ENCODE measurements at places on chromosomes 13 and 19.

- H3K27me3 ChIP-seq, result peaks cover 29% of the 10 kb centered on the region
- DNase-seq, result no peak
- no peak overlapping the region for H3K27ac ChIP-seq
- no peaks in the 10 kb centered on the region for H3K36me3 ChIP-seq
Measured at GRCh38 chr13:25178070-25178469, 6.0 kb upstream of the AMER2 start.

DNA sequence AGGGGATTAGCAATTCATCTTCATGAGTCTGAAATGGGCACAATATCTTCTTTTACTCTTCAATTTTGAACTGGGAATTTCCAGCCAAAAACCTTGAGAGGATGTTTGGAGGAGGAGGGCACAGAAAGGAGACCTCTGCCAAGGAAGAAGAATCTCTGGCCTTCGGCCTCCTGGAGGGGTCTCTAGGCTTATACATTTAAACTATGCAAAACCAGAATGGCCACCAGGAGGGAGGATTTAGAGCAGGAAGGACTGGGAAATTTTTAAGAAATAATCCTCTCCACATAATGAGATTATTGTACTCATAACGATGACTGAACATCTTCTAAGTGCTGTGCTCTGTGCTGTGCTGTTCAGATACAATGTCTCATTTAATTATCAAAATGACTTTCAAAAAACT lies 325.9 kb downstream of the NDFIP2 start:
- no peak overlapping the region for H3K4me3 ChIP-seq
- peaks cover 19% of the 10 kb centered on the region for H3K4me1 ChIP-seq
- no peak overlapping the region for H3K27ac ChIP-seq
- H3K27me3 ChIP-seq, result no peaks in the 10 kb centered on the region
- no peak for DNase-seq

- no peak overlapping the region for H3K27ac ChIP-seq
- no peak for DNase-seq
- peaks cover 78% of the 10 kb centered on the region for H3K36me3 ChIP-seq
- H3K4me3 ChIP-seq, result no peak overlapping the region
- H3K27me3 ChIP-seq, result no peaks in the 10 kb centered on the region
- no peaks in the 10 kb centered on the region for H3K4me1 ChIP-seq
Measured at GRCh38 chr13:45402641-45403040, 15.5 kb downstream of the SLC25A30 start.

GRCh38 chr19:41263042-41263849 lies 926 bp upstream of the HNRNPUL1 start:
- H3K36me3 ChIP-seq, result peaks cover 37% of the 10 kb centered on the region
- H3K27ac ChIP-seq, result peak overlapping the region; percentile 99
- peak overlapping the region; percentile 96 for H3K4me3 ChIP-seq

- H3K27ac ChIP-seq, result no peak overlapping the region
- H3K36me3 ChIP-seq, result no peaks in the 10 kb centered on the region
- H3K4me1 ChIP-seq, result peaks cover 12% of the 10 kb centered on the region
- no peak for DNase-seq
Measured at GRCh38 chr19:19544257-19544953, 6.3 kb downstream of the CILP2 start.

GRCh38 chr13:110784704-110785103 lies 71.2 kb downstream of the ING1 start:
- no peaks in the 10 kb centered on the region for H3K4me1 ChIP-seq
- no peak for DNase-seq
- no peak overlapping the region for H3K4me3 ChIP-seq
- no peak overlapping the region for H3K27ac ChIP-seq

DNA sequence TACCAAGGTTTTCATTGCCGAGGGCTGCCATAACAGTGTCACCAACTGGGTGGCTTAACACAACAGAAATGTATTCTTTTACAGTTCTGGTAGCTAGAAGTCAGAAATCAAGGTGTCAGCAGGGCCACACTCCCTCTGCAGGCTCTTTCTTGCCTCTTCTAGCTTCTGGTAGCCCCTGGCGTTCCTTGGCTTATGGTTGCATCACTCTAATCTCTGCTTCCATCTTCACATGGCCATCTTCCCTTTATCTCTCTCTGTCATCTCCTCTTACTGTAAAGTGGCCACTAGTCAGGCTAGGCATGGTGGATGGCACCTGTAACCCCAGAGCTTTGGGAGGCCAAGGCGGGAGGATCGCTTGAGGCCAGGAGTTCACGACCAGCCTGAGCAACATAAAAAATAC lies 38.0 kb upstream of the MRI1 start:
- H3K4me1 ChIP-seq, result peaks cover 18% of the 10 kb centered on the region
- DNase-seq, result no peak
- no peaks in the 10 kb centered on the region for H3K27me3 ChIP-seq
- no peaks in the 10 kb centered on the region for H3K36me3 ChIP-seq
- H3K27ac ChIP-seq, result no peak overlapping the region
- H3K4me3 ChIP-seq, result no peak overlapping the region

- no peaks in the 10 kb centered on the region for H3K36me3 ChIP-seq
- H3K27ac ChIP-seq, result no peak overlapping the region
- H3K4me1 ChIP-seq, result no peaks in the 10 kb centered on the region
- H3K27me3 ChIP-seq, result no peaks in the 10 kb centered on the region
- no peak for DNase-seq
Measured at GRCh38 chr13:37361608-37362007, 237.0 kb downstream of the POSTN start.

DNA sequence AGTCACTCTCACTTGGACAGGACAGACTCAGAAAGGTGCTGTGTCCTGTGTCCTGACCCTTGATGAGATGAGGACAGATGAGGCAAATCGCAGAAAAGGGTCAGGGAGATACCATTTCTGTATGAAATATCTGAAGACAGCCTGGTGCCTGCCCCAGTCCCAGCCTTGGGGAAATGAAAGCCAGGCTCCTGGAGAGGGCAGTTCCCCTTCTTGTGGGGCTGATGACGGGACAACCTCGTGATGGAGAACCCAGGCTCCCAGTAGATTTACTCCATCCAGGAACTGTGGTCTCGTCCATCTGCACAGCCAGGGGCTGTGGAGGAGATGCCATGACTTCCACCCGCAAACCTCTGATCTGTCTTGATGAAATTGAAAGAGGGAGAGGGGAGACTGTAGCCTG lies 13.8 kb downstream of the LILRB1 start:
- H3K27me3 ChIP-seq, result no peaks in the 10 kb centered on the region
- H3K4me1 ChIP-seq, result peaks cover 14% of the 10 kb centered on the region
- H3K4me3 ChIP-seq, result no peak overlapping the region
- H3K36me3 ChIP-seq, result no peaks in the 10 kb centered on the region

DNA sequence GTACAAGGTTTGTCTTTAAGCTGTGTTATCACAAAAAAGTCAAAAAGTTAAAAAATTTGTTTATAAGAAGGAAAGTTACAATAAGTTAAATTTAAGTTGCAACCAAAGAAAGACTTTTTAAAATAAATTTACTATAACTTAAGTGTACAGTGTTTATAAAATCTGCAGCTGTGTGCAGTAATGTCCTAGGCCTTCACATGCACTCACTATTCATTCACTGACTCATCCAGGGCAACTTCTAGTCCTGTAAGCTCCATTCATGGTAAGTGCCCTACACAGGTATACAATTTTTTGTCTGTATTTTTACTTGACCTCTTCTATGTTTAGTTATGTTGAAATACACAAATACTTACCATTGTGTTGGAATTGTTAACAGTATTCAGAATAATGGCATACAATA lies 667.9 kb upstream of the SLITRK5 start:
- no peak overlapping the region for H3K4me3 ChIP-seq
- DNase-seq, result no peak
- H3K27ac ChIP-seq, result no peak overlapping the region
- H3K27me3 ChIP-seq, result no peaks in the 10 kb centered on the region
- no peaks in the 10 kb centered on the region for H3K4me1 ChIP-seq

DNA sequence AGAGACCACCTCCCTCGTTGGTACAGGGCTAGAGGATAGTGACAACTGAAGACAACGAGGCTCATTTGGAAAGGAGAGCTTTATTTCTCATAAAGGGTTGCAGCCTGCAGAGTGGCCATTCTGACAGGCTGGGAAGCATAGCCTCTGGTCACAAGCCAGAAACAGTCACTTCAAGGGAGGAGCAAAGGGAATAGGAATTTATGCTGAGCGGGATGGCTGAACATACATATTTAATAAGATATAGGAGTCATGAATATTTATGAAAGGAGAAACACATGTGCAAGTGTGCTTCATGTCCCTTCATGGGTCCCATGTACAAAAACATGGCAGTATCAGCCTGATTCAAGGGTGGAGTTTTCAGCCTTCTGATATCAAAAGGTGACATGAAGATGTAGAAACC lies 27.1 kb upstream of the URI1 start:
- no peak overlapping the region for H3K4me3 ChIP-seq
- H3K27me3 ChIP-seq, result peaks cover 7% of the 10 kb centered on the region
- no peaks in the 10 kb centered on the region for H3K4me1 ChIP-seq
- H3K27ac ChIP-seq, result no peak overlapping the region

DNA sequence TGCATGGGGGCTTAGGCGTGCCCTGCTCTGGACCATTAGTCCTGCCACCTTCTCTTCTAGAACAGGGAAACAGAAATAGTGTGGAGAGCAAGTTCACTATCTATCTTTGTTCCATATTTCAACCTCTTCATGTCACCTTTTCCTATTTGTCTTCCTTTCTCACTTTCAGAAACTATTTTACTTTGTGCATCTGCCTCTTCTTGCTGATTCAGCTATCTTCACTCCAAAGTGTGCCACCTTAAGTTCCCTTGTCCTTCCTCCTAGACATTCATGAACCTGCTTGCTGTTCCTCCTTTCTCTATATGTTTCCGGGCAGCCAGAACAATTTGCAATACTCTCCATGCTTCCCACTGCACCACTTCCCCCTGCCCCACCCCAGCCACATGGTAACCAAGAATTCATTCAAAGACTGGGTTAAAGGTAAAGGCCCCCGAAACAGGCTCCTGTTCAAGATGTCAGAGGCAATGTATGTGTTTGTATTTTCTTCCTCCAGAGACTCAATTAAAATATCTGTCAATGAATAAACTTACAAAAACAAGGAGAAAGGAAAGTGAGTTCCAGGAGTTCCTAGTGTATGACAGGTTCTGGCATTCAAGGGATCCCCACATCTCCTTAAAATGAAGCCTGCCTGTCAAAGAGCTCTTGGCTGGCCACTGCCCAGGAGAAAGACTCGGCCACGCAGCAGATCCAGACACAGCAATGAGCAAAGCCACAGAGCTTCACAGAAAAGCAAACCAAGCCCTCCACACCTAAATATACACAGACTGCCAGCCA lies 268.1 kb downstream of the DNAJC15 start:
- no peak for DNase-seq
- H3K27ac ChIP-seq, result no peak overlapping the region
- no peaks in the 10 kb centered on the region for H3K4me1 ChIP-seq
- no peak overlapping the region for H3K4me3 ChIP-seq

DNA sequence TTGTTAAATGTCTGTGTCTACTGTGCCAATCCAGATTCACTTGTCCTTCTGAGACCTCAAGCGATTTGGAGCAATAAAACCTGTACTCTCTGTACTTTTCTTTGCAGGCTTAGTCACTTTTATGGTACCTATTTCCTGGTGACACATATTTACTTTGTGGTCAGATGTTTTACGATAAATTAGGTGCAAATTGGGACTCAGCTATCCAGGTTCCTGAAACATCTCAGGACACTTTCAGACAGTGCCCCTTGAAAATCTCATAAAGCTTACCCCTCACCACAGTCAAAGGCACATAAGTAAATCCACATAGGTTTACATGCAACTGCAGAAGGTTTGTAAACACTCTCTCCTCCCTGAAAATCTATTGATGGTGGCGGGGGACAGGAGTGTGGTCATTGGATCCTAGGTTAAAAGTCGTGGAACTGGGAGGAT lies 438.8 kb downstream of the EFNB2 start:
- H3K27me3 ChIP-seq, result no peaks in the 10 kb centered on the region
- no peak for DNase-seq
- H3K27ac ChIP-seq, result no peak overlapping the region
- H3K36me3 ChIP-seq, result no peaks in the 10 kb centered on the region

- H3K36me3 ChIP-seq, result no peaks in the 10 kb centered on the region
- H3K4me3 ChIP-seq, result no peak overlapping the region
- DNase-seq, result no peak
- H3K4me1 ChIP-seq, result no peaks in the 10 kb centered on the region
Measured at GRCh38 chr13:93318534-93319254, 92.1 kb downstream of the GPC6 start.

GRCh38 chr13:67651908-67652465 lies 421.9 kb upstream of the PCDH9 start:
- no peak for DNase-seq
- H3K27me3 ChIP-seq, result no peaks in the 10 kb centered on the region
- H3K36me3 ChIP-seq, result no peaks in the 10 kb centered on the region
- H3K27ac ChIP-seq, result no peak overlapping the region

GRCh38 chr13:97654236-97654635 lies 220.3 kb downstream of the RAP2A start:
- H3K27ac ChIP-seq, result no peak overlapping the region
- no peaks in the 10 kb centered on the region for H3K36me3 ChIP-seq
- no peaks in the 10 kb centered on the region for H3K4me1 ChIP-seq
- H3K27me3 ChIP-seq, result no peaks in the 10 kb centered on the region
- no peak overlapping the region for H3K4me3 ChIP-seq
- DNase-seq, result no peak

GRCh38 chr13:114225610-114226009 lies 9.1 kb upstream of the CDC16 start:
- H3K4me1 ChIP-seq, result peaks cover 24% of the 10 kb centered on the region
- no peak overlapping the region for H3K4me3 ChIP-seq
- DNase-seq, result no peak

GRCh38 chr13:98389319-98389718 lies 187.6 kb downstream of the STK24 start:
- H3K27me3 ChIP-seq, result peaks cover 11% of the 10 kb centered on the region
- H3K4me1 ChIP-seq, result no peaks in the 10 kb centered on the region
- no peak for DNase-seq
- H3K36me3 ChIP-seq, result no peaks in the 10 kb centered on the region

Measured in activated B cell treated with CpG ODN at 0.5 μM for 24 hours (primary cell).